ENCODE measurements at places on chromosomes 3 and 15.
A peak's percentile ranks its signal among the peaks of the same experiment; 100 is the strongest.

GRCh38 chr3:157351981-157352380 is 84.7 kb upstream of the PTX3 start:
- no peak for DNase-seq

DNA sequence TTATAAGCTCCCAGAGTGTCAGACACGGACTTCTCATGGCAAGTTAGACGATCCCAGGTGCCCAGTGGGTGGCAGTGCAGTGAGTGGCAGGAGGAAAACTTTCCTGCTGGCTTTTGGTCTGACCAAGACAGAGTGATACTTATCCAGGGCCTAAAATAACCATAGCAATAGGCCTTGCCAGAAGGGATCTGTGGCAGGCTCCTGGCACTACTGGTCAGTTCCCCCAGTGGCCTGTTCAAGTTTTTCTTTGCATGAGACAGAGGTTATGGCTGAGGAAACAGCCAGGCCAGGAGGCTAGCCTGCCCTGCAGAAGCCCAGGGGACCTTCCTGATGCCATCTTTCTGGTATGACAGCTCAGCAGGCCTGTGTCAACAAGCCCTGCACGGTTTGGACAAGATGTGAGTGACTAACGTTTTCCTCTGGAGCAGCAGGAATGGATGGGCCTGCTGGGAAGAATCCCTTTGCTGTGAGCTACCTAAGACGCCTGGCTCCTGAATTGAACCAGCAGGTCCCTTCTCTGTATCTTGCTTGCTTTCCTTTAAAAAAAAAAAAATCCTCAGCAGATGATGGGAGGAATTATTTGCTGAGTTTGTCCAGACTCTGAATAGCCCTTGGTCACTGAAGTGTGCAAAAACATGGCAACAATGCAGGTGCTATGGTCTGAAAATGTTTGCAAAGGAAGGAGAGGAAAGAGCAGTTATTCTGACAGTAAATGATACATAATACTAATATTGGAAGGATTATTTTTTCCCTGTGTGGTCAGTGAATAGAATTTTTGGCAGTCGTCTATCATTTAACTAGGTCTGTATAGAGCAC is 18.0 kb downstream of the SCG5 start:
- no peak for DNase-seq

GRCh38 chr3:187942658-187943241 is 197.5 kb upstream of the BCL6 start:
- no peak for DNase-seq

DNA sequence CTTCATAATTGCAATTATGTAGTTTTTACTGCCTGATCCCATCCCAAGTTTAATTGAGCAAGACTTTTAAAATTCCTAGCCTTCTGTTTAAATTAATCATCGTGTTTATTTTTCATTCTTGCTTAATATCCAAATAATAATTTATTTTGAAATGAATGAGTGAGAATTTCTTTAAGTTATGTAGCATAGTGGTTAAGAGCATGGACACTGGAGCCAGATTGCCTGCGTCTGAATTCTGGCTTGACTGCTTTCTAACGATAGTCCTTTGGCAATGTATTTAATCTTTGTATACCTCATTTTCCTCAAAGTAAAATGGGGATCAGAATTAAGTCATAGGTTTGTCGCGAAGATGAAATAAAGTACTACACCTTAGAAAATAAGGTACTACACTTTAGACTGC is 71.4 kb downstream of the LRRC49 start:
- DNase-seq, result no peak

DNA sequence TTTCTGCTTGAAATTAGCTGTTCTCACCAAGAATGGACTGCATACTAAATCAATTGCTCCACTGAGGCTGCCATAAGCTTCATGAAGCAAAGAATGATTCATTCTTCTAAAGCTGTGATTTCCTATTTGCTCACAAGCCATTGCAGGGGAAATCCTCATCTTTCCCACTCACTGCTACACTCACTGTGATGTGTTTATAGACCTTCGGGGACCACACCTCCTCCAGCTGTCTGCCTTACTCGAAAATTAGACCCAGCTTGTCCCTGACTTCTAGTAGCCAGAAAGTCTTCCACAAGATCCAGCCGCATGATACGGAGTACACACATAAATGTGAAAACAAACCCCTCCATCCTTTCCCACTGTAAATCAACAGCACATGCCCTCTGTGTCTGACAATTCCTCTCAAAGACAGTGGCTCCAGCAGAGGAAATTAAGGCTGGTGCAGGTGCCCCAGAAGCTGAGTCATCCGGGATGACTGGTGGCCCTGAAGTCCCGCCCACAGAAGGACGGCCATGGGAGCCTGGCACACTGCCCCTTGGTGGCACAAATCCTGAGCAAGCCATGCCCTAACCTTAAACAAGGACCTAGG is 172.0 kb downstream of the STT3B start:
- DNase-seq, result peak; percentile 19

DNA sequence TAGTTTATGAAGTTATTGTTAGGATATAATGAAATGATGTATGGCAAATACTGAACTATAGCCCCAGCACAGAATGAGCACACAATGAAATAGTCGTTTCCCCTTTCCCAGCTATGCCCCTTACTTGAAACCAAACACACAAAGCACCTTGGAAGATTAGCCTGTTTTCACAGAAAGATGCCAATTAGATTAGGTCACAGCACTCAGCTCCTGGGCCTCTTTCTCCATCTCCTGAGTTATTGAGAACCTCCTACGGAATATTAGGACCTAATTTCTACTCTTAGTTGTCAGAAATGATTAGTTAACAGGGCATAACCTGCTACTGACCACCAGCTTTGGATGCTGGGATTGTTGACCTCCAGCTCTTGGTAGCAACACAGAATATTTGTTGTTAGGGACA is 269.4 kb upstream of the ROPN1 start:
- no peak for DNase-seq

- DNase-seq, result no peak
These were observed 40.8 kb upstream of the PROK2 start for GRCh38 chr3:71825551-71826283.

- no peak for DNase-seq
These were observed 19.4 kb downstream of the ARPP21 start for GRCh38 chr3:35658686-35659085.
